ACHN (cell line): ENCODE measurements at places on chromosomes 3 and 15.

- DNase-seq, result peak; percentile 21
These were observed 367.2 kb downstream of the SOX2 start for GRCh38 chr3:182078929-182079328.

DNA sequence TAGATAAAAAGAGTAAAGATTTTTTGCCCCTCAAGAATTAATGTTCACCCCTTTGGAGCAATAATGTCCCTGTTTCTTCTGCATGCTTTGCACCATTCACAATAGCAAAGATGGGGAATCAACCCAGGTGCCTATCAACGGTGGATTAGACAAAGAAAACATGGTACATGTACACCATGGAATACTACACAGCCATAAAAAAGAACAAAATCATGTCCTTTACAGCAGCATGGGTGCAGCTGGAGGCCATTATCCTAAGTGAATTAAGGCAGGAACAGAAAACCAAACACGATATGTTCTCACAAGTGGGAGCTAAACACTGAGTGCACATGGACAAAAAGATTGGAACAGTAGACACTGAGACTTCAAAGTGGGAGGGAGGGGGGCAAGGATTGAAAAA lies 35.2 kb downstream of the AAGAB start:
- DNase-seq, result no peak

DNA sequence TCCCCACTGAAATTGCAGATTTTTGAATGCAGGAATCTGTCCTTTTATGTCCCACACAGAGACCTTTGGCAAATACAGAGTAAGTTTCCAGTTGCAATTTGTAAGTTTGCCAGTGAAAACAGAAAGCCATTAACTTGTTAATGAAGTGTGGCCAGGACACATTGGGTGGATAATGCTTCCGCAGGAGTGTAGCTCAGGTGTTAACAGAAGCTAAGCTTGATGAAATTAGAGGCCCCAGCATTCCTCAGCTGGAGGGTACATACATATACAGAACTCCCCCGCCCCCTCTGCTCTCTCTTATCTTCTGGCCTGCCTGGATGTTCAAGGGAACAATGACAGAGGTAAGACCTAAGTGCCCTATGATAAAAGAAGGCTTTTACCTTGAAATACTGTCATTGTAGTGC lies 8.1 kb upstream of the LRRC2 start:
- no peak for DNase-seq

GRCh38 chr3:191339316-191339917 lies 9.1 kb upstream of the UTS2B start:
- no peak for DNase-seq

DNA sequence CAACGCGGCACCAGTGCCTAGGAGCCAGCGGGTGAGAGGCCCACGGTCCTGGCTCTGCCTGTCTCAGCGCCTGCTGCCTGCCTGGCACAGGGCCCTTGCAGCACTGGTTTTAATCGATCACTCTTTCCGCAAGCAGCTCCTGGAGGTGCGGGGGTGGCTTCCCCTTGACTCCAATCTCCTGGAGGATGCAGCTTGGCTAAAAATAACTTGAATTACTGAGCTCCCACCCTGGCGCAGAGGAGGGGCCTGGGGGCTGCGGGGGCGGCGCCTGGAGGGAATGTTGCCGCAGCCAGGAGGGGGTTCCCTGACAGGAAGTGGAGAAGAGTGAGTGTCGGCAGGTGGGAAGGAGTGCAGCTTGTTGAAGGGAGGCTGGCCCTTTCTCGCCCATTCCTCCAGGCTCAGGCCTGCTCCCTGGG lies 9.9 kb upstream of the RPL29 start:
- DNase-seq, result no peak

GRCh38 chr3:128464188-128464587 lies 2.5 kb downstream of the DNAJB8 start:
- no peak for DNase-seq

DNA sequence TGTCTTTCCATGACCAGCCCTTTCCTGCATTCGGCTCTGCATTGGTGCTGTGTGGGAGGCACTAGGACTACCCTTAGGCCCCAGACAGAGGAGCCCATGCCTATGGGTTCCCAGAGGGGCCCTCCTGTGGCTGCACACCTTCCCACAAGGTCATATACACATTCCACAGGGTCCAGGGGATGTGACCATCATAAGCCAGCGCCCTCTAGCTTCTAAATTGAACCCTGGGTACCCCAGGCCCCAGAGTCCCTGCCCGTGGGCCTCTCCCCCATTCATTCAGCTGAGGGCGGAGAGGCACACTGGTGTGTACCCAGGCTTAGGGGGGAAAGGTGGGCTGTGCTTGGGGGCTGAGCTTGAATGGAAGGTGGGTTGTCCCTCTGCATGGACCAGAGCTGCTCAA lies 10.2 kb upstream of the SLC6A6 start:
- no peak for DNase-seq

DNA sequence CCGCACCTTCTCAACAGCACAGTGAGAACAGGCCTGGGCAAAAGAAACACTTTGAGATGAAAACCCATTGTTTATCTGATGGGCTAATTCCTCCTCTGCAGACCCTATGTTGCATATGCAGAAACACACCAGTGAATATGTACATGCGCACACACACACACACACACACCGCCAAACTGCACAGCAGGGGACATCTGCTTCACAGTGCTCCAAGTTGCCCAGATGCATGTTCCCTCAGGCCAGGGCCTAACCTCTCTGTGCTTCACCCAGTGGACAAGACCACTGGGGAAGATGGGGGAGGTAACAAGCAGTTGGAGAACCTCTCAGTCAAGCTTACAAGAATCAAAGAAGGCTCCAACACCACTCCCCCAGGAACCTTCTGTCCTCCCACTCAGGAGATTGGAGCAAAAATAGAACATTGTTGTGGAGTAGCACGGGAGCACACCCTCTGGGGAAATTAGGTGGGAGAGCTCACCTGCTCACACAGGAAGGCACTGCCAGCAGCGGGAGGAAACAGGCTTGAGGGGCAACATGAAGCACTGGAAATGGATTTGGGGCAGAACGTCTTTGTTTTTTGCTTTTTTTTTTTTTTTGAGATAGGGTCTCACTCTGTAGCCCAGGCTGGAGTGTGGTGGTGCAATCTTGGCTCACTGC lies 13.0 kb downstream of the HCN4 start:
- DNase-seq, result no peak

- no peak for DNase-seq
These were observed 38.7 kb downstream of the CHST2 start for GRCh38 chr3:143158014-143158988.

DNA sequence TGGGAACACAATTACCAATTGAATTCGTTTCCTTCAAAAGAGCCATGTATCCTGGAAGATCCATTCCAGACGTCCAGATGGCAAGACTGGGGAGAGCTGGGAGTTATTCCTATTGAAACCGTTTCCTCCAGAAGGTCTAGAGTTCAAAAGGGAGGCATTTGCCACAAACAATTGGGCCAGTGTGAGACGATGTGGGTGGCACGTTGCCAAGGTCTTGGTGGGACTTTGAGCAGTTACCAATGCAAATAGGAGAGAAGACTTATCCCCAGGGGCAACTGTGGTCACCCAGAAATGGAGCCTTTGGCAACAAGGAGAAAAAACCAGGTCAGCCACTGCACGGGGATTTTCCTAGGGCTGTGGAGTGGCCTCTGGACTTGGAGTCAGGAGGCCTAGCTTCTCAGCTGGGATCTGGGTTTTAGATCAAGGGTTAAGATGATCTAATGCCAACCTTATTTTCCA lies 29.6 kb upstream of the TLE3 start:
- DNase-seq, result no peak

GRCh38 chr15:60251300-60252070 lies 146.3 kb downstream of the ANXA2 start:
- DNase-seq, result no peak

DNA sequence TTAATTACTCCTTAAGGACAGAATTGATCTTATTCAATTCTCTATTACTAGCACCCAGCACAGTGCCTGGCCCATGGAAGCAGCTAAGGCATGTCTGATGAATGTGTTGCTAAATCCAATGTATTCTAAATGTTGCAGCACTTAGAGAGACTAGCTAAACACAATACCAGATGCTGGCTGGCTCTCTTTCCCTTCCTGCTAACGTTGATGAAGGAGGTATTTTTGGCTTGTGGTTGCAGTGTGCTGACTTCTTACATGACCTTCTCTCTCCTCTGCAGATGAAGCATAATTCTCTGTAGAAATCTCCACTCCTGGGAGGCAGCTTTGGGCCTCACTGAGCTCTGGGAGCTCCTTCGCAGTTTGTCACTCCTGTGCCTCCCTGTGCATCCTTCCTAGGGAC lies 183.6 kb downstream of the PEX5L start:
- no peak for DNase-seq
